ENCODE measurements at places on chromosomes 13 and 19.
A peak's percentile ranks its signal among the peaks of the same experiment; 100 is the strongest.

DNA sequence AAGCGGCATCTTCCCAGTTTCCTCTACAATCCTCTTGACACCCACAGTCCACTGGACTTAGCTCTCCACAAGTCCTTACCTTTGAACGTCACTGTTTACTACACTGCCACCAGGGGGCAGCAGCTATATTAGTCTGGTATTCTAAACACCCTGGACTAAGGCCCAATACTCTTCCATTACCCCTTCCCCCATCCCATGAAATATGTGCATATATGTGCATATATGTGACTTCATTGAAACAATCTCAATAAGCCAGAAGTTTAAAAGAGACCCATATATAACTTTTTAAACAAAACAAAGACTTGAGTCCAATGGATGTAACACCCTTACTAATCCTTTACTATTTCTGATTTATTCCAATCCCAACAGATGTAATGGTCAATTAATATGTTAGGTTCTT is 15.5 kb downstream of the GGACT start:
- no peak for DNase-seq

DNA sequence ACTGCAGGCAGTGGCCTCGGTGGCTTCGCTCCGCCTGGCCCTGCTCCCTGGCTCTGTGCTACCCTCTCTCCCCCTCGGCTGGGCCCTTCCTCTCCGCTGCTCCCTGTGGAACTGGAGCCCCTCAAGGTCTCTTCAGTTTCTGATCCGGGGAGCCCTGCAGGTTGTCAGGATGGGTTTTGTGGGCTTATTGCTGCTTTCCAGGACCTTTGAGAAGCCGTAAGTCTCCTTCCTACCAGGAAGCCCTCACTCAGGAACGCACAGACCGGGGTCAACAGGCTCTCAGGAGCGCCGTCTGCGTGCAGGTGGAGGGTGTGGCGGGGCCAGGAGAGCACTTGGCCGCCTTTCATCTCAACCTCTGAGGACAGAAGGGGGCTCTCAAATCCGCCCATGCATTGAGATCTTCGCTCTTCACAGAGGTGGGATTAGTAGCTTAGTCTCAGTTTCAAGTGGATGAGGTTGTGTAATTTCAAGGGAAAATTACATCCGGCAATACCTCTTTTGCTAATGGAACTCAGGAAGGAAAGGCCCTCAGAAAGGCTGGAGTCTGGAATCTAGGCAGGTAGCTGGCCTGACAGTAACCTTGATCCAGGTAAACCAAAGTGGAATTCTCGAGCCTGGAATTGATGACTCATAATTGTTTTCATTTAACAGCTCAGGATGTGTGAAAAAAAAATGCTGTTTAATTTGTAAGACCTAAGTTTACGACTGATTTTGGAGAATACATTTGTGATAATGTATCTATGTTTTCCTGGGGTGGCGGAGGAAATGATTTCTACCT is 102.0 kb downstream of the ATP11A start:
- no peak for DNase-seq

DNA sequence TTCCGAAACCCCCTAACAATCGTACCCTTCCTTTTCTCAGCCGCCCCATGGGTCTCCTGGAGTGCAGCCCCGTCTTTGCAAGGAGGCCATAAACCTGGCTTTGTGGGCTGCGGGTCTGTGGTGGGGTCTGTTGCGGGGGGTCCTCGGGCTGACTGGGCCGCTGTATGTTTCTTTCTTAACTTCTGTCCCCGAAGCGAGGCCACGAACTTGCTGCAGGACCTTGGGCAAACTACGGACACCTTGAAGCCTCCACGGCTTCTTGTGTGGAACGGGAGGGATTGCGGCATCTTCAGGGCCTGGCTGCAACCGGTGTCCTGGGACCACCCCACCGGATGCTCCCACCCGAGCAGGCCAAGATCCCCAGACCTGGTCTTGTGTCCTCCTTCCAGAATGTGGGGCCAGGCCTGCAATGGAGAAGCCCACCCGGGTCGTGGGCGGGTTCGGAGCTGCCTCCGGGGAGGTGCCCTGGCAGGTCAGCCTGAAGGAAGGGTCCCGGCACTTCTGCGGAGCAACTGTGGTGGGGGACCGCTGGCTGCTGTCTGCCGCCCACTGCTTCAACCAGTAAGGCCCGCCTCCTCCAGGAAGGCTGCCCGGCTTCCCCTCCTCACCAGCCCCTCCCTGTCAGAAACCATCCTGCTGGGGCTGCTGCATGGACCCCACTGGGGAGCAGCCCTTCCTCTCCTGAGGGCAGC is 12.0 kb downstream of the TIMM13 start:
- DNase-seq, result no peak

DNA sequence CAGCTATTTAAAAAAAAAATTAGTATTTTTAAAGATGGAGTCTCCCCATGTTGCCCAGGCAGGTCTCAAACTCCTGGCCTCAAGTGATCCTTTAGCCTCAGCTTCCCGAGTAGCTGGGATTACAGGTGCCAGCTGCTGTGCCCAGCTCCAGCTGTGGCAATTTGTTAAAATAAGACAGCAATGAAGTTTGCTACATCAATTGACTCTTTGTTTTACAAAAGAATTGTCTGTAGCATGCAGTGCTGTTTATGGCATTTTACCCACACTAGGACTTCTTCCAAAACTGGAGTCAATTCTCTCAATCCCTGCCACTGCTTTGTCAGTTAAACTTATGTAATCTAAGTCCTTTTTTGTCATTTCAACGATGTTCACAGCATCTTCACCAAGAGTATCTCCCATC is 49.3 kb downstream of the NDFIP2 start:
- DNase-seq, result no peak

- no peak for DNase-seq
Measured at GRCh38 chr19:31531326-31531725, 182.1 kb upstream of the TSHZ3 start.

GRCh38 chr19:34990578-34991192 is 9.4 kb upstream of the GRAMD1A start:
- no peak for DNase-seq

- DNase-seq, result peak; percentile 38
Measured at GRCh38 chr19:1214862-1215731, 9.5 kb downstream of the STK11 start.
